ENCODE measurements at places on chromosomes 16 and 17.
A peak's percentile ranks its signal among the peaks of the same experiment; 100 is the strongest.

- DNase-seq, result no peak
Measured at GRCh38 chr16:72715267-72715666, 332.7 kb downstream of the ZFHX3 start.

GRCh38 chr16:14354561-14355351, 275.3 kb downstream of the PARN start:
- no peak for DNase-seq

GRCh38 chr17:32870027-32870670, 6.8 kb downstream of the MYO1D start:
- DNase-seq, result no peak

- no peak for DNase-seq
Measured at GRCh38 chr17:72916991-72917390, 175.5 kb downstream of the SLC39A11 start.

- peak; percentile 24 for DNase-seq
Measured at GRCh38 chr17:33674685-33675084, 381.6 kb upstream of the ASIC2 start.

GRCh38 chr17:80083136-80083661, 18.2 kb upstream of the GAA start:
- no peak for DNase-seq

GRCh38 chr17:64038331-64039105, 18.1 kb upstream of the ICAM2 start:
- no peak for DNase-seq

GRCh38 chr17:80969030-80969673, 22.5 kb upstream of the CHMP6 start:
- no peak for DNase-seq

GRCh38 chr16:88357317-88358022, 25.3 kb upstream of the ZNF469 start:
- no peak for DNase-seq

- no peak for DNase-seq
Measured at GRCh38 chr17:66461343-66461995, 159.1 kb downstream of the PRKCA start.

GRCh38 chr16:2529061-2529931, 1.9 kb downstream of the CEMP1 start:
- DNase-seq, result no peak
